GM10248 (cell line): ENCODE measurements at places on chromosomes 6 and 20.
A peak's percentile ranks its signal among the peaks of the same experiment; 100 is the strongest.

- DNase-seq: peak; percentile 61
These were observed 305.3 kb downstream of the CLIC5 start for GRCh38 chr6:45710304-45710821.

DNA sequence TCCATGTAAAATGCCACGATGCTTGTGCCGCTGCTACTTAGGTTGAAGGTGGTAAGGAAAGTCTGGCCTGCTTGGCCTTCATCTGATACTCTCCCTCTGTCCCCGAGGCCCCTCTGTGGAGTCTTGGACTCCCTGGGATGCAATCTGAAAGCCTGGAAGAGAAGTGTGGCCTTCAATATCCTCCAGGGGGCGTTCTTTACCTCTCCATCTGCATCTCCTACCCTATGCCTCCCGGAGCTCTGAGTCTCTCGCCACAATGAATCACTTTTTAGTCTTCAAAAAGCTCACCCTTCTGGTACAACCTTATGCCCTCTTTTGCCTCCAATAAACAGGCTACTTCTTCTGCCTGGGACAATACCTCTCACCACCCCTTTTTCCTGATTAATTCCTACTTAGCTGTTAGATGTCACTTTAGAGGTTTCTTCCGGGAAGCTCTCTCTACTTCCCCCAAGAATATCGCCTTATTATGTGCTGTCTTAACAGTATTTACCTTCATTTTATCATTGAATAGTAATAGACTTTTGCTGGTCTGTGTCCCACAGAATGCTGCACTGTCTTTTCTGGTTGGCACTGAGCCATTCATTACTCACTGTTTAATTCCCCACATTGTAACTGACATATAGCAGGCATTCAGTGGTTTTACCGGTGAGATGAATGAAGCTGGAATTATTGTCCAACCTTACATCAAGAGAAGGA is 13.9 kb upstream of the ATG5 start:
- peak; percentile 64 for DNase-seq

GRCh38 chr6:117616391-117617209 is 14.3 kb upstream of the GOPC start:
- no peak for DNase-seq

- no peak for DNase-seq
These were observed 118.8 kb upstream of the ZNF217 start for GRCh38 chr20:53712212-53712977.

- DNase-seq: no peak
These were observed 475.8 kb downstream of the PREX1 start for GRCh38 chr20:48352042-48352441.
